ENCODE measurements at places on chromosomes 11 and 22. TPM values are rescaled to one million over a fixed set of nuclear protein-coding genes. Genes with fewer than 3 reads are reported as not detected.

GRCh38 chr22:30212363-30212995 lies 34.1 kb downstream of the LIF start:
- no peak for DNase-seq

- no peak for DNase-seq
Observed at GRCh38 chr11:81203876-81204275, 1529.8 kb downstream of the FAM181B start.

GRCh38 chr11:80186692-80187091 lies 745.9 kb upstream of the TENM4 start:
- DNase-seq, result peak; percentile 42

MIOX gene
- total RNA-seq, result not detected

GRCh38 chr11:34893416-34893815 lies 22.8 kb downstream of the APIP start:
- no peak for DNase-seq

- peak; percentile 40 for DNase-seq
Observed at GRCh38 chr11:133531971-133532651, at the start of gene OPCML. Gene OPCML (minus strand): TSS chr11:133532501.

- peak; percentile 41 for DNase-seq
Observed at GRCh38 chr22:21641417-21641788, 699 bp upstream of the SDF2L1 start.

- peak; percentile 53 for DNase-seq
Observed at GRCh38 chr11:130725421-130726233, 190.7 kb downstream of the SNX19 start.

OR51A2 gene
- total RNA-seq, result not detected

CD6 gene
- total RNA-seq, result not detected

DGCR8 gene
- 42.2 TPM for total RNA-seq

PHRF1 gene
- total RNA-seq, result 26.5 TPM

DNA sequence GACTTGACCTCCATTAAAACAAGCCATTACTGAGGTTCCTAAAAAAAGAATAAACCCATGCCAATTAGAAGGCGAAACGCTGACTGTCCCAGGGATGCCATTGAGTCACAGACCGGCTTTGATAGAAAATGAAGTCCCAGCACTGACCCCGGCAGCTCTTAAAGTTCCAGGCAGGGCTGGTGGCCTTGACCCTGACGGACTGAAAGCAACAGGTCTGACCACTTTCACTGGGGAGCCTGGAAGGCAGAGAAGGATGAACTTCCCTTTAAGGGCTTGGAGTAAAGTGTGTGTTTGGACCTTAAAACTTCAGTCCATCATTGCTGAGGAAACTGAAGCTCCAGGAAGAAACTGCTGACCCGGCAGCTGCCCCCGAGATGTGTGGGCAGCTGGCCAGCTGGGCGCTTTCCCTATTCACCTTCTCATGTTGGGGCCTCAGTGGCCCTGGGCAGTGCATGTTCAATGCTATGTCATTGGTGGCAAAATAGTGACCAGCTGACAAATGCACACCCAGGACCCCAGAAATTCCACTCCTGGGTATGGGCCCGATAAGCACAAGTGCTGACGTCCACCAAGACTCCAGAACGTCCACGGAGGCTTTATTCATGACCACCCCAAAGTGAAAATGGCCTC lies 18.9 kb upstream of the EFCAB6 start:
- DNase-seq, result no peak

DNA sequence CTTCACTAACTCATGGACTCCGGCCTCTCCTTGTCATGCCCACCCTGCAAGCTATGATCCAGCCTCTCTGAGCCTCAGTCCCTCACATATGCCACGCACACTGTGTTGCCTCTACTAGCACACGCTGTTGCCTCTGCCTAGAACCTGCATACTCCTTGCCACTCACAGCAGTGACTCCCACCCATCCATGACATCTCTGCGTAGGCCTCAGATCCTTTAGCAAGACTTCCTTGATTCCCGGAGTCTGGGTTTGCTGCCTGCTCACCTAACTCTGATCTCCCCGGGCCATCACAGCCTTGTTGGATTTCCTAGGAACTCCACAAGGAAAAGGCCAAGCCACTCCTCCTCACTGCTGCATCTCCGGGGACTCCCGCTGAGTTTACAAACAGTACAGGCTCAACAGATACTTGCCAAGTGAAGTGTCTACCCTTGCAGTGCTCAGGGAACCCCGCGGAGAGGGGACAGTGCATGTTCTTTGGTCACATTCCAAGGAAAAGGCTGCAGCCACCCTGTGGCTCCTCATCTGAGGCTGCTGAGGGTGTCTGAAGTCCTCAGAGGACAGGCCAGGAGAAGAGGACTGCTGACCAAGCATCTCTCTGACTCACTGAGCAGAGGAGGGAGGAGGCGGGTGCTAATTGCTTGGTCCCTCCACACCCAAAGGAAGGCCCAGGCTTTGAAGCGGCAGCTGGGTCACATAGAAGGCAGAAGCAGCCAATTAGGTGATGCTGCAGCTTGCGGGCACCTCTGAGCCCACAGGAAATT lies 42.4 kb upstream of the NAV2 start:
- DNase-seq, result no peak

- no peak for DNase-seq
Observed at GRCh38 chr11:108914211-108914610, 249.3 kb downstream of the DDX10 start.

- DNase-seq, result peak; percentile 67
Observed at GRCh38 chr11:1458340-1459218, 28.0 kb downstream of the MOB2 start.

- DNase-seq, result no peak
Observed at GRCh38 chr22:28034145-28034759, 115.2 kb upstream of the PITPNB start.

DNA sequence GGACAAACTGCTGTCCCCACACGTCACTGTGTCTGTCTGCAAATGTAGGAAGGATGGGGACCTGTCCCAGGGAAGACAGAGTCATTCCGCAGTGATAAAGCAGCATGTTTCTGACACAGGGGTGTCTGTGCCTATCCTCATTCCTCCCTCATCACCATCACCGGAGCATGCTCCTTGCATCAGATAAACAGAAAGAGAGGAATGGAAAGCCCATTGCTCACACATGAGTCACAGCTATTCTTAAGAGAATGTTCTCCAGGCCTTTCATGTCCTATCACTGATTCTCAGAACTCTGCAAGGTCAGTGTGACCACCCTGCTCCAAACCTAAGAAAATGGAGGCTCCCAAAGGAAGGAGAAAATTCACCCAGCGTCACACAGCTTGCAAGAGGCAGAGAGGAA lies 38.9 kb downstream of the ZNF195 start:
- no peak for DNase-seq

IL17REL gene
- total RNA-seq, result not detected

GRCh38 chr22:50473855-50474671 lies 772 bp downstream of the SBF1 start:
- peak; percentile 56 for DNase-seq

- DNase-seq, result peak; percentile 76
Observed at GRCh38 chr11:114784216-114784615, 105.9 kb downstream of the NXPE2 start.

DNA sequence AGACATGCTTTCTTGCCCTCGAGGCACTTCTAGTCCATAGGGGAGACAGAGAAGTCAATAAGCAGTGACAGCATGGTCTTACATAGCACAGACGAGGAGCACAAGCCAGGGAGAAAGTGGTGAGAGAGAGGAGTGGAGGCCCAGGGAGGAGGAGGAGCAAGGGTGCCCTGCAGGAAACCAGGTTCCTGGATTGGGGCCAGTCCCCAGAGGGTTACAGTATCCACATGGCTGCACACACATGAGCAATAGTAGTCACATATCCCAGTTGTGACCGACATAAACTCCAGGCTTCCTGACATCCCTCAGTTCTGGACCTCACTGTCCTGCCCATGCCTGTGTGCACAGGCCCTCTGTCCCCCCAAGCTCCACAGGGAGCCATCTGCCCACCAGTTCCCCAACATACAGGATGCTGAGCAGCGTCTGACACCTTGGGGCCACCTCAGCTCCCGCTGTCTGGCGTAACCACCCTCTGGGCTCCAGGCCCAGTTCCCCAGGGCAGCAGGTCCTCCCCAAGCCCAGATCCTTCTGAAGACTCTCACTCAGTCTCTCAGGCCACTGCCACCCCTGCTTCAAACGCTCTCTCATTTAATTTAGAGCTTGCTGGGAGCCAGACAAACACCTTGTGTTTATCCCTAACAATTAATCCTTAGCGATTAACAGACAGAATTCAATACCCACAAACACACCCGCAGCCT lies 53.7 kb downstream of the DSCAML1 start:
- DNase-seq, result no peak

DNA sequence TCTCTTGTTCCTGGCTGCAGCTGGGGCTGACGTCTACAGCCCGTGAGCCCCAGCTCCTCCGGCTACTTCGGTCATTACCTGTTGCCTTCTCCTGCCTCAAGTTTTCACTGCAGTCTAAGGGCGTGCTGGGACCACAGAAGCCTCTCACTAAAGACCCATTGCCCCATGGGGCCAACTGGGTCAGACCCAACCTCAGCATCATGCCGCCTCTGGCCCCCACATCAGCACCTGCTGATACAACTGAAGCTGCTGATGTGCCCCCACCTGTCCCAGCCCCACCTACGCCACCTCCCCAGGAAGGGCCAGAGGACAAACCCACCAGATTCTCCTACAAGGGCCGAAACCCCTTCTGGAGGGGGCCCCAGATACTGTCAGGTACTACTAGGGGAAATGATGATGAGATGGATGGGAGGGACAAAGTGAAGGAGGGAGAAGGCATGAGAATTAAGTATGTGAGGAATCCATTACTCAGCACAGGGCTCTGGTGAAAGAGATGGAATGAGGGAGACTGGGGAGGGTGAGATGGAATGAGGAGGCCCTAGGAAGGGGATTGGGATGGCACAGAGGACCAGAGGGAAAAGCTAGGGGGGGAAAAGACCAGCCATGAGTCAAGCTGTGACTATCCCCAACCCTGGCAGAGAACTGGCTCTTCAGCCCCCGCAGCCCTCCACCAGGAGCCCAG lies 5.1 kb downstream of the C11orf42 start:
- DNase-seq, result no peak

DNA sequence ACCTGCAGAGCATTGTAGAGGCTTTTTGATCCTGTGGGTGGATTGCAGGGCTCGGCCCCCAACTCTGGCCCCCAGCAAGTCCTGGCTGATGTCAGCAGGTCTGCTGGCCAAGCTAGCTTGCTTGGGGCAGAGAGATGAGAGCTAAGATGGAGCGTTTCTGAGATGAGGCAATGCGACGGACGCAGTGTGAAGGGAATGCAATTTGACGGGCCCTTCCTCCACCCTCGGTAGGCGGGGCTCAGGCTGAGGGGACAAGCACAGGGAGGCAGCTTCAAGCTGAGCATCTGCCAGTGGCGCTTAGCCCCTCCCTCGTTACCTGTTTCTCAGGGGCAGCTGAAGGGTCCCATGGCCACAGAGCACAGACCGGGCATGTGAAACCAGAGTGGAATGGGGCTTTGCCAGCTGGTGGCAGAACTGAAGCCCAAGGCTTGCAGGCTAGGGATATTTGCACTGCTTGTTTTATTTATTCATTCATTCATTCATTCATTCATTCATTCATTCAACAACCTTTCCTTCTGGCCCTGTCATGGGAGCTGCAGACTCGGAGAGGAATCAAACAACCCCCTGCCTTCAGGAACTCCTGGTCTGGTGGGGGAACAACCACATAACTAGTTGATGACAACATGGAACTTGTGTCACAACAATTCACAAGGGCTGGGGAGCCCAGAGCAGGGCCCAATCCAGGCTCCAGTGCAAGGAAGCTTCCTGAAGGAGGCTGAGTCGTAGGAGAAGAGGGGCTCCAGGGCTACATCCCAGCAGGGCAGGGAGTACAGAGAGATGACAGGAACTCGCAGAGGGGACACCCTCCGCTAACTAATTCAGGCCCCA lies 66.8 kb downstream of the THAP12 start:
- peak; percentile 29 for DNase-seq

GRCh38 chr11:64400667-64401066 lies 41.7 kb downstream of the RPS6KA4 start:
- DNase-seq, result no peak

CBLIF gene
- total RNA-seq, result not detected

DNA sequence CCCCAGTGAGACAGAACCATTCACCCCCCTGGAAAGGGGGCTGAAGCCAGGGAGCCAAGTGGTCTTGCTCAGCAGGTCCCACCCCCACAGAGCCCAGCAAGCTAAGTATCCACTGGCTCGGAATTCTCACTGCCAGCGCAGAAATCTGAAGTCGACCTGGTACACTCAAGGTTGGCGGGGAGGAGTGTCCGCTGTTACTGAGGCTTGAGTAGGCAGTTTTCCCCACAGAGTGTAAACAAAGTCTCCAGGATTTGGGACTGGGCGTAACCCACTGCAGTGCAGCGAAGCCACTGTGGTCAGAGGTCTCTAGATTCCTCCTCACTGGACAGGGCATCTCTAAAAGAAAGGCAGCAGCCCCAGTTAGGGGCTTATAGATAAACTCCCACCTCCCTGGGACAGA lies 10.0 kb downstream of the PATE1 start:
- DNase-seq, result no peak

GNB1L gene
- total RNA-seq, result 6.1 TPM

RANBP1 gene
- 196 TPM for total RNA-seq

DNA sequence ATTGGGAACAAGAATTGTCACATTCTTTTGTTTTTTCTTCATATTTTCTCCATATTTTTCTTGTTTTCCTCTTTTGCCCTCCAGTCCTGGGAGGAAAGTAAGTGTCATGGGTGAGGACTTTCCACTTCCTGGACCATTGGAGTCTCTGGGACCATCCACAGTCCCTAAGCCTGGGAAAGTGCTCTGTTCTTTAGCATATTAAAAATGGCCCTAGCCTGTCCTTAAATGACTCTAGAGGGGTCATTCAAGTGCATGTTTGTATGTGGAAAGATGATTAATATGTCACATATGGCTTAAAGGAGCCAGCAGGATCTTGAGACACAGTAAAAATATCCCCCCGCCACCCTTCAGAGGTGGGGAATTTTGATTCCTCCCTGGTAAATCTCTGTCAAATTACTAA lies 20.1 kb upstream of the SCGB1D1 start:
- DNase-seq, result no peak

GRCh38 chr11:99693941-99694492 lies 673.3 kb downstream of the CNTN5 start:
- DNase-seq, result peak; percentile 16

DUSP8 gene
- total RNA-seq, result 4.5 TPM

GRCh38 chr22:48845356-48845936 lies 982.2 kb downstream of the BRD1 start:
- DNase-seq, result peak; percentile 28

- DNase-seq, result no peak
Observed at GRCh38 chr11:64776875-64777274, 1.5 kb downstream of the SF1 start.

GRCh38 chr11:5335170-5335569 lies 8.2 kb downstream of the OR51B5 start:
- no peak for DNase-seq

All from tongue (tissue), 3 donors.